SK-N-SH (cell line): ENCODE measurements at places on chromosomes 1 and 21. TPM values are rescaled to one million over a fixed set of nuclear protein-coding genes. Genes with fewer than 3 reads are reported as not detected.

The NMNAT2 gene
- 0.06 and 0.07 TPM in 2 replicates for polyA plus RNA-seq

The TRIM62 gene
- polyA plus RNA-seq, result 2.5 and 4.4 TPM in 2 replicates

The KAZN gene
- polyA plus RNA-seq, result 6.8 and 7.7 TPM in 2 replicates

The DIO1 gene
- not detected in 2 replicates for polyA plus RNA-seq

The WNT9A gene
- 0.31 and 0.36 TPM in 2 replicates for polyA plus RNA-seq

The TRIM63 gene
- not detected in 2 replicates for polyA plus RNA-seq

The VSIG8 gene
- not detected in 2 replicates for polyA plus RNA-seq

The CD52 gene
- polyA plus RNA-seq, result not detected in 2 replicates

The TTC39A gene
- polyA plus RNA-seq, result 0.97 and 1.3 TPM in 2 replicates

The MMP23B gene
- 0.96 and 1.2 TPM in 2 replicates for polyA plus RNA-seq

The S100A8 gene
- not detected in 2 replicates for polyA plus RNA-seq

The AP4B1 gene
- 11.5 and 16.8 TPM in 2 replicates for polyA plus RNA-seq

The SELP gene
- polyA plus RNA-seq, result not detected in 2 replicates

The EPHB2 gene
- polyA plus RNA-seq, result 18.6 and 25.2 TPM in 2 replicates

The AJAP1 gene
- polyA plus RNA-seq, result not detected in 2 replicates

The ZDHHC18 gene
- 33.0 and 35.3 TPM in 2 replicates for polyA plus RNA-seq

The CELA3A gene
- polyA plus RNA-seq, result not detected in 2 replicates

The RPE65 gene
- 0.02 and 0.03 TPM in 2 replicates for polyA plus RNA-seq

The PUM1 gene
- polyA plus RNA-seq, result 51.0 and 66.7 TPM in 2 replicates

The LCE1E gene
- polyA plus RNA-seq, result not detected in 2 replicates

The AUNIP gene
- 1.9 TPM in 2 replicates for polyA plus RNA-seq

The AK5 gene
- polyA plus RNA-seq, result 22.9 TPM in 2 replicates

The TAL1 gene
- polyA plus RNA-seq, result not detected in 2 replicates

The EFNA1 gene
- polyA plus RNA-seq, result 14.4 and 15.3 TPM in 2 replicates

The BPNT1 gene
- polyA plus RNA-seq, result 44.6 and 62.5 TPM in 2 replicates

The HSPA6 gene
- polyA plus RNA-seq, result 0.07 and 0.10 TPM in 2 replicates

The F13B gene
- polyA plus RNA-seq, result not detected in 2 replicates

The CYYR1 gene
- not detected in 2 replicates for polyA plus RNA-seq

The LORICRIN gene
- polyA plus RNA-seq, result not detected in 2 replicates

The DYNLT5 gene
- not detected in 2 replicates for polyA plus RNA-seq

The CSMD2 gene
- 0.02 TPM in 1 of 2 replicates, not detected in the other for polyA plus RNA-seq

The GPR3 gene
- 5.8 and 6.0 TPM in 2 replicates for polyA plus RNA-seq

The SRM gene
- 60.9 and 105 TPM in 2 replicates for polyA plus RNA-seq

The OLFML2B gene
- polyA plus RNA-seq, result 5.7 and 7.3 TPM in 2 replicates

The LCE2C gene
- polyA plus RNA-seq, result not detected in 2 replicates

The FASLG gene
- polyA plus RNA-seq, result not detected in 2 replicates

The TMIGD3 gene
- polyA plus RNA-seq, result not detected in 2 replicates

The LCE2B gene
- not detected in 2 replicates for polyA plus RNA-seq

The SSR2 gene
- 1,136 and 1,763 TPM in 2 replicates for polyA plus RNA-seq

The IPP gene
- 3.2 and 4.7 TPM in 2 replicates for polyA plus RNA-seq

The LCE7A gene
- not detected in 2 replicates for polyA plus RNA-seq

The MYBPH gene
- 0.12 TPM in 1 of 2 replicates, not detected in the other for polyA plus RNA-seq

The AMPD1 gene
- not detected in 2 replicates for polyA plus RNA-seq

The E2F2 gene
- 0.43 and 0.44 TPM in 2 replicates for polyA plus RNA-seq

The MAN1C1 gene
- 0.20 and 0.26 TPM in 2 replicates for polyA plus RNA-seq

The CLIC4 gene
- 66.4 and 84.4 TPM in 2 replicates for polyA plus RNA-seq

The TNN gene
- polyA plus RNA-seq, result 0.03 TPM in 1 of 2 replicates, not detected in the other

The PLA2G2A gene
- polyA plus RNA-seq, result not detected in 2 replicates

The TFF3 gene
- not detected in 2 replicates for polyA plus RNA-seq

The MTARC1 gene
- polyA plus RNA-seq, result 5.4 and 6.1 TPM in 2 replicates

The TXNDC12 gene
- 37.2 and 42.2 TPM in 2 replicates for polyA plus RNA-seq
